ENCODE measurements at places on chromosomes 1 and 21.

DNA sequence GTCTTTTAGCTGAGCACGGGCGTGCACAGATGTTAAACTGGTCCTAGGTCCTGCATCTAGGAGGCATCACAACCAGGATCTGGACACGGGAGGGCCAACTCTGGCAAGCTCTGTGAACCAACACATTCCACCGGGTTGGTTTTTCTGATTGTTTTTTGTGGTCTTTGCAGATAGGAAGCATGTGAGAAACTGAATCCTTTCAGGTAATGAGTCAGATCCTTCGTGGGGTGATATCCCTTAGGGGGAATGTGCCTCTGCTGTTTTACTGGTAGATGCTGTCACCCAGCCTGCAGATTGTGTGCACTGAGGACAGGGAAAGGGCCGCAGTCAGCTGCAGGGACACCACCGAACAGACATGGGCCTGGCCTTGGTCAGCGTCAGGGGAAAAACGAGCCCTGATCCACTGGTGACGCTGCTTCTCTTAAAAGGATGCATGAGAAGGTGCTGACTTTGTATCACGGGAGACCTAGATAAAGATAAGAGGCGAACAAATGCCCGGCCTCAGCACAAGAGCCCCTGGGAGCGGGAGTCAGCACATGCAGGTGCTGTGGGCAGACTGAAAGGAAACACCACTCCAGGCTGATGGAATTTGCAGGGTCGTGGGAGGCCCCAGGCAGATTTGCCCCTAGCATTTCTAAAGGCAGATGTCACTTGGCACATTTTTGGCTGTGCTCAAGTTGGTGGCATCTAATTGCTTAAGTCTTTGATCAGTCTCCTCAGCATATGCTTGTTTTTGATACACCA lies 51.1 kb downstream of the DOP1B start:
- DNase-seq, result peak; percentile 23

DNA sequence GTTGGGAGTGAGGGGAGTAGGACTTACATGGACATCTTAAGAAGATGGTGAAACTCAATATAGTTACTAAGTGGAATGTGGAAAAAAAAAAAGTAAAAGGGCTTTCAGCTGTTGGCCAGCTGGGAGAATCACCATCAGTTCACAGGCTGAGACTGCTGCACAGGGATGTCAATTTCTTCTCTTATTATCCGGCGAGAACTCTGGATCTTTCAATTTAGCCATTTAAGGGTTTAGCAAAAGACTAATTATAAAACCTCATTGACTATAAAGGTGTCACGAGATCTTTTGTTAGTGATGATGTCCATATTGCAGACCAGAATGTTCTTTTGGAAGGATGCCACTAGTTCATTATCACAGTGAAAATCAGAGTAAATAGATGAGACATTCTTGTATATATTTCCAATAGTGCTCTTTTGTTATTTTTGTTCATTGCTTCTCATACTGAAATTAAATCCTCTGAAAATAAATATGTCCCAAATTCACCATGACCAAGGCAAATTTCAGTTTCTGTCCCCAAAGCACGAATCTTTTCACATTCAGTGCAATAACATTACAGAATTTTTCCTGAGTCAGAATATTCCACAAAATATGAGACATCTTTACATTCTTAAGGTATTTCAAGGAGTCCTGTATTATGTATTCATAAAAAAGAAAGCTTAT lies 266.1 kb downstream of the DNM3 start:
- no peak for DNase-seq

- DNase-seq, result no peak
Observed at GRCh38 chr1:64184003-64184440, 19.4 kb upstream of the UBE2U start.

GRCh38 chr1:202760589-202760988 lies 47.6 kb downstream of the KDM5B start:
- no peak for DNase-seq

- DNase-seq, result no peak
Observed at GRCh38 chr1:207866471-207867135, 44.3 kb downstream of the CD34 start.

DNA sequence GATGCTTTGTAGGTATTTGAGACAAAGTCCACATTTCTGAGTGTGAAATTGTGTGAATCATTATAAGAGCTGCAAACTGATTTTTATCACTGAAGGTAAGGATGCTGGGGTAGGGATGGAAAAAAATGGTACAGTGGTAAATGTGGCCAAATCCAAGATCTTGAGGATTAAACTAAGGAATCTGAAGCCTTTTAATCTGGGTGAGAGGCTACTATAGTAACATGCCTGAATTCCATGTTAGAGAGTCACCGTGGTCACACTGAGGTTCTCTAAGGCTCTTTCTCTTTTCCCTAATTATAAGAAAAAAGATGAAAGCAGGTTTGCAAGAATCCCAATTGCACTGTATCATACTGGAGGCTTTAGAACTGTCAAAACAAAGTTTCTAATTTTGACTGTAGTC lies 17.6 kb downstream of the PTGER3 start:
- DNase-seq, result no peak

DNA sequence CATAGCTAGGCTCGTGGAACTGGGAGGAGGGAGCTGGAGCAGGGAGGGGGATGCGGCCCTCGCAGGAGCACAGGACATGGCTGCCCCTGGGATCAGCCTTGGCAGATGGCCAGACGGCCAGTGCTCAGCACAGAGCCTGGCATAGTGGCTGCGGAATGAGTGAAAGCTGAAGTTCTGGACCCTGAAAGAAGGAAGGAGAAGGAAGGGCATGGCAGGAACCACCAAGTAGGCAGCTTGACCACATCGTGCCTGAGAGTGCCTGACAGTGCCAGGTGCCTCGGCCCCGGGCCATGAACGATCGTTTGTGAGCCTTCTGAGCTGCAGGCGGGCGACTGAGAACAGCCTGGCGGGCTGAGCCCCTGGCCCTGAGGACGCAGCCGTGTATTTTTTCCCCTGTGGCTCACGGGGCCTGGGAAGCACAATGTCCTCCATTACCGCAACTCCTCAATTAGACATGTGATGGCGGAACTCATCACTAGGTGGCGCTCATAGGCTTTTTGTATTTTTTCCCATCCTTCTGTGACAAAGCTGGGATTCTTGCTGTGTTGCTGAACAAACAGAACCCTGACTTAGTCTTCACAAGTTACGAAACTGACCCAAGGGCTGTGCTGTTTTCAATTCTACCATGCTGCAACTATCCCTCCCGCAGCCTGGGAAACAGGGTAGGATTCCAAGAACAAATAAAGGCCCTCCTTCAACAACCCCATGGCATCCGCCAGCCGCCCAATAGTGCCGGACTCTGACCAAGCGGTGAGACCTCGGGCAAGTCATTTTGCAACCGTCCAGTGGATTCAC lies 29.9 kb upstream of the TMEM61 start:
- peak; percentile 66 for DNase-seq

DNA sequence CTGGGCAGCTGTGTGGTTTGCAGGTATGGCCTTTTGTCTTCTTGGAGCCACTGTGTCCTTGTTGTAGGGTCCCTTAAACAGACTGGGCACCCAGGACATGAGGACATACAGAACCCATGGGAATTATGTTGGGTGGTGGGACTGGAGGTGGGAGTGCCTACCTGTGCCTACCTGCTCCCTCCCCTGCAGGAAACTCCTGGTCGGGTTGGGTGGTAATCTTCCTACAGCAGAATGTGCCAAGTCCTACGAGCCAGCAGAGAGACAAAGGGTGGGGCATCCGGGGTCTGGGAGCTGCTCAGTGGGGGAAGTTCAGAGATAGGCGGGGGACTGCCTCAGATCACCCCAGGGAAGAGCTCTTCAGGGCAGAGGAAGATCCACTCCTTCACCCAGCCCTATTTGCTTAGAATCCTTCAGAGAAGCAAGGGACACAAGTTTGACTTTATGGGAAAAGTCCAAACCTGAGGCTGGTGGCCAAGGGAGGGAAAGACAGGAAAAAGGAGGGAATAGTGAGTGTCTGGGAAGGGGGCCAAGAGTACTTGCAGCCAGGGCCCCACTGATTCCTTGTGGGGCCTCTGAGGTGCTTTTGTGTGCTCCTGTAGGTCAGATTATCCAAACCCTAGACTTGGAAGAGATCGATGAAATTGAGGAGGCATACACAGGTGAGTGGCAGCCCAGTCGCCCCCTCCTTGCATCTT lies 58.3 kb downstream of the KIF21B start:
- DNase-seq, result no peak

DNA sequence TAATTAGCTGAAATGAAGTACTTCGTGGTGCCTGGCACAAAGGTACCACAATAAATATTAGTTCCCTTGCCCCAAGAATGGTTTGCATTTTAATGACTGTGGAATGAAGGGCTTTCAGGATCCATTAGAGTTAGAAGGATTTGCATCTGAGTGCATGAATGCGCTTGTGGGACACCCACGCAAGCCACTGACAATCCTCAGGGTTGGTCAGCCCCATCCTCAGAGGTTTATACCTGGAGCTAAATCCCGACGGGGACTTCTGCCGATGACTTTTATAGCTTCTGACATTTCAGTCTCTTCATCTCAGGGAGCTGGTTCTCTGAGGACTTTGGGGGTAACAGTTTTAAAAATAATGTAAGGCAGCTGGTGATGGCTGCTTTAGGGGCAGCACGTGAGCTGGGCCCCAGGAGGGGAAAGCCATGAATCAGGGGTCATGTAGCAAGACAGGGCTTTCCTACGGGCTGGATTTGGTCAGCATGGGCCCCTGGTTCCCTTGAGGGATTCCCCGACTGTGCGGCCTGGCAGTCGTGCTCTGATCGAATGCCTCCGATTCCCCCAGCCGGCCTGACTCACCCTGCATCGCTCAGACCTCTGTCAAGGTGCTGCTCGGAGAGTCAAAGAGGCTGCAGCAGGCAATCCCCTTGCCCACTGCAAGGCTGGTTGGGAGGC lies 20.8 kb upstream of the IL10 start:
- no peak for DNase-seq

- peak; percentile 75 for DNase-seq
Observed at GRCh38 chr1:167927046-167927754, 9.3 kb upstream of the DCAF6 start.

DNA sequence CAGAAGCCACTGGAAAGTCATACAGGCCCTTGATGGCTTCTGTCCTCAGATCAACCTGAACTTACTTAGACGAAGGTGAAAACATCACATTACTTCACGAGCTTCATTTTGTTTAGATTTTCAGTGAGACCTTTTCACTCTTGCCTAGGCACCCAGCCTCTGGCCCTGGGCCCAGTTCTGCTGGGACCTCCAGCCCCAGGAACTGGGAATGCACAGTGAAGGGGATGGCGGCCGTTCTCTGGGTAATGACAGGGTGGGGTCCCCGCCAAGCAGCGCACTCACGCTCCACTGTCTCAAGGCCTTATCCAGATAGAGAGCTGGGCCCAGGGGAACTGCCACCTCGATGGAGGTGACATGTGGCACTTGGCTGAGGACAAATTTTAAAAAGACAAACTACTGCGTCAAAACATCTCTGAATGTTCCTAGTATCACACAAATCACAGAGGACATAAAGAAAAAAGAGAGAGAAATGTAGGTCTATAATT lies 54.8 kb downstream of the NPHP4 start:
- DNase-seq, result no peak

GRCh38 chr21:42599486-42599885 lies 53.9 kb upstream of the PDE9A start:
- no peak for DNase-seq

DNA sequence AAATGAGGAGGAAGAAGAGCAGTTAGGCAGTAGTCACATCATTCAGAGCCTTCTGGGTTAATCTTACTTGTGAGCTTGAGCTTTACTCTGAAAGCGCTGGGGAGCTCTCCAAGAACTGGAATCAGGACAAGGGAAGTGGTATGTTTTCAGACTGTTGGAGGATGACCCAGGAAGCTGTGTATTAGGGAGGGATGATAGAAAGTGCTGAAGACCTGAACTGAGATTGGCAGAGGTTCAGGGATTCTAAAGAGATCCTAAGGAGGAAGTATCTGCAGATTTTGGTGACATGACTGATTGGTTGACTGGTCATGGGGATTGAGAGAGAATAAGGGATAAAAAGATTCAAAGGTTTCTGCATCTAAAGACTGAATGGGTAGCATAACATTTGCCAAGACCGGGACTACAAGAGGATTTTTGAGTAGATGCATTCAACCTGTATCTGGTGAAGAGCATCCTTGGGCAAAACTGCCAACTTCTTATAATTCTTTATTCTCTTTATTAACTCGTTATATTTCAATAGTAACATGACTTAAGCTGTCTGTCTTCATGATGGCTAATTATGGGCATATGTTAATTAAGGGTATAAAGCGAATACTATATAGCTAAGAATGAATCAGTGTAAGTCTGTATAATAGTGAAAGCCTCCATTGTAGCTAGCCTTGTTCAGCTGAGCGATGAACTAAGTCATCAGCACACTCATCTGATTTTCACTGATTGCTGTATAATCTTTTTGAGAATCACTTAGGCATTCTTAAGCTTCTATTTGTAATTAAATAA lies 41.8 kb downstream of the XCL1 start:
- DNase-seq, result no peak

DNA sequence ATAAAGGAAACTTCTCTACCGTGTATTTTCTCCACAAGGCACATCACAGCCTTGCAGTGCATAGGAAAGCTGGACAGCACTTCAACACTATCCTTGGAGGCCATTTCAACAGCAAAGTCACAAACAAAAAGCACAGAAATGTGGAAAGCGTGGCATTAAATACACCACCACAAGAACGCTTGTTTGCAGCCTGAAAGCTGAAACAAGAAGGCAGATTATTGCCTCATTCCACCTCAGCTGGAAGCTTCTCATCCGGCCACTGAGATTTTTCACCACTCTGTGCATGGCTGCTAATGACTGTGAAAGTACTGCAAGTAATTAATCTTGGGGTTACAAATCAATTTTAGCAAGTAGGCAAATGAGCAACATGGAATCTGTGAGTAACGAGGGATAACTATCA lies 50.9 kb upstream of the GALNT2 start:
- no peak for DNase-seq

Measured in epithelial cell of proximal tubule (primary cell).